ENCODE measurements at places on chromosomes 3 and 15.

GRCh38 chr3:16240229-16241023 lies 24.3 kb downstream of the DPH3 start:
- DNase-seq = no peak

DNA sequence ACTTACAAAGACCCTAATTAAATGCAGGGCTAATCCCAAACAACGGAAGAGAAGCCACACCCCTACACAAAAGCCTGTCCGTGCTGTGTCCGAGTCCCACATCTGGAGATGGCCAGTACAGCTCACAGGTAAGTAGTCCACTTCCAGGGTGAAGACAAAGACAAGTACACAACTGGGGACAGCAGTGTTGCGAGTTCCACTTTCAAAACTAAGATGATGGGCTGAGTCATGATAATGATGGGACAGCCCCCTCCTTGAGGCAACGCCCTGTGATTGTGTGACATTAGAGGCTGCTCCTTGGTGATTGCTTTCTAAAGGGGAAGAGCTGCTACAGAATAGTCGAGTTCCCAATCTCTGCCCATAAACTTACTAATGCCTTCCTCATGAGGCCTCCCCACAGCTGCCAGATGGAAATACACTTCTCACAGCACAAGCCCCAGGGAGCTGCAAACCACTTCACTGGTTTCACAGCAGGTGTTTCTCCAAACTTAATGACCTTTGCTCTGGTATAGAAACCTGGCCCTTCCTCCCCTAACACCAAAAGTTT lies 27.6 kb downstream of the RFT1 start:
- DNase-seq = no peak

- DNase-seq = no peak
Observed at GRCh38 chr3:42672515-42672914, 12.8 kb upstream of the KLHL40 start.

- DNase-seq = no peak
Observed at GRCh38 chr15:39154776-39155175, 426.1 kb upstream of the THBS1 start.

Data from effector memory CD4-positive, alpha-beta T cell (primary cell).